ENCODE measurements at places on chromosomes 12 and 14. TPM values are rescaled to one million over a fixed set of nuclear protein-coding genes. Genes with fewer than 3 reads are reported as not detected.

APPL2 gene
- 203 TPM for total RNA-seq

BTBD6 gene
- total RNA-seq, result 67.5 TPM

ESRRB gene
- total RNA-seq, result not detected

AGAP2 gene
- 9.1 TPM for total RNA-seq

IL31 gene
- total RNA-seq, result not detected

TROAP gene
- total RNA-seq, result 28.1 TPM

CHGA gene
- total RNA-seq, result 301 TPM

WNT5B gene
- 0.53 TPM for total RNA-seq

SCN8A gene
- total RNA-seq, result 0.28 TPM

ENO2 gene
- 10.7 TPM for total RNA-seq

TCL1B gene
- total RNA-seq, result not detected

MORN3 gene
- not detected for total RNA-seq

PRR4 gene
- 5.8 TPM for total RNA-seq

IL23A gene
- total RNA-seq, result not detected

KRT82 gene
- not detected for total RNA-seq

MIP gene
- not detected for total RNA-seq

TNS2 gene
- total RNA-seq, result 29.2 TPM

PPP1R1A gene
- 4.1 TPM for total RNA-seq

GRCh38 chr14:99024926-99025325 is 247.1 kb downstream of the BCL11B start:
- DNase-seq, result no peak

DNA sequence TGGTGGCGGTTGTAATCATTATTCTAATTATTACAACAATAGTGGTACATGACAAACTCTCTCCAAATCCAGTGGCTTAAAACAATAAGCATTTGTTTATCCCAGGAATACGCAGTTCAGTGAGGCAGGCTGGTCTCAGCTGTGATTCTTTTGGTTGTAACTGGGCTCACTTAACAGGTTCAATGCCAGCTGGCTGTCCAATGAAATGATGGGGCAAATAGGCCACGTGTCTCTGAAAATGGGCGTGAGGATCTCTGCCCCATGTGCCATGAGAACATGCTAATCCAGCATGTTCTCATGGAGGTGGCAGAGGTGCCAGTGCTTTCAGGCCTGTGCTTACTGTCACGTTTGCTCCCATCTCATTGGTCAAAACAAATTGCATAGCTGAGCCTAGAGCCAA is 73.1 kb upstream of the CLMN start:
- no peak for DNase-seq

DNA sequence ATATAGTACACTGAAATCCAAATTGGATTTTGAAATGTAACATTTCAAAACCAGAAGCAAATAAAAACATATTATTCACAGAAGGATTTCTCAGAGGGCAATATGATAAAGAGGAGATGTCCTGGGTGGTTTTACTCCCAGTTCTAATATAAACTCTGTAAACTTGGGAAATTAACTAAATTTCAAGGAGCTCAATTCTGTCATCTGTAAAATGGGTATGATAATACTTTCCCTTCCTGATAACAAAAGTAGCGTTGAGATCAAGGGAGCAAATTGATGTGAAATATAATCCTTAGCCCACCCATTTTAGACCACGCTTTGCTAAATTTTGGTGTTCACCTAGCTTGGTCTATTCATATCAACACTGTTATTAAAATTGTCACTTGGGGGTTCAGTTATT is 192.5 kb upstream of the BTG1 start:
- no peak for DNase-seq

- DNase-seq, result no peak
These were observed 231.2 kb downstream of the AKAP6 start for GRCh38 chr14:32560209-32560857.

DNA sequence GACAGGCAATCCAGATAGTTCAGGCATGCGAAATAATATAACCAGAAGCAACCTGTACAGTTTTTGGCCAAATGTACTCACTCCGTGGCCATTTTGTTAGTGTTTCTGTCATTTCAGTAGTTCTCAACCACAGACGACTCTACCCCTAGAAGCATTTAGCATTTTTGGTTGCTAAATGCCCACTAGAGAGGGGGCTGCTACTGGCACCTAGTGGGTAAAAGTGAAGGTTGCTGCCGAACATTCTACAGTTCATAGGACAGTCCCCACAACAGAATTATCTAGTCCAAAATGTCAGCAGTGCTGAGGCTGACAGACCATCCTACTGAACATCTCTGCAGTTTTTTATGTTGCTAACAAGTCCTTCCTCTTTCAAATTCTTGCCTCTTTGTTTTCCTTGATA is 107.4 kb downstream of the TSHR start:
- DNase-seq, result no peak

DNA sequence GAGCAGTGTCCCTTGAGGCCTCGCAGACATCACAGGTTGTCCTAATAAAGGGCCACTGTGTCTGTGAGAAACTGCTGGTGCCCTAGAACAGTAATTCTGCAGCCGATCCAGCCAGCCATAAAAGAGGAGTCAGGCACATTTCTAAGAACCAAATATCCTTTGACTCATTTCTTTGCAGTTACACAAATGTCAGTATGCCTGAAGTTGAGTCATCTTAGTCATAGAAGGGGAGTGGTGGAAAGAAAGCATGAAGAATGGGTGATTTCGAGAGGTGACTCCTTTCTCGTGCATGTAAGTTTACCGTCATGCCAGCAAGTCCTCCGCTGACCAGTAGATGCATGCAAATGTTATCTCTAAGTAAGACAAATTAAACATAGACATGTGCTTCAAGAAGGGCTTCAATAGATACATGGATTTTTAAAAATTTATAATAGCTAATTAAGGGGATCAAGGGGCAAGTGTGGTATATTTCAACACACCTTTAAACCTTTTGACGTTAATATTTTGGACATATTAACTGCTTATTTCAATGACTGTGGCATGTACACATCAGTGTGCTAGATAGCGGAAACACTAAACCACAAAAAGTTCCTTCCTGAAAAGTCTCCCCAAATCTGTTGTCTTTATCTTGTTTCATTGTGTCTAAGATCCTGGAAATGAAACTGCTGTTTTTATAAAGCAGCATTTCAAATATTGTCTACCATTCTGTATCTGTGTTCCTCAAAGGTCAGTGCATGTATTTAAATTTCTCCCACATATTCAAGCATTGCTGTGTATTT is 497.4 kb downstream of the NPAS3 start:
- no peak for DNase-seq

DNA sequence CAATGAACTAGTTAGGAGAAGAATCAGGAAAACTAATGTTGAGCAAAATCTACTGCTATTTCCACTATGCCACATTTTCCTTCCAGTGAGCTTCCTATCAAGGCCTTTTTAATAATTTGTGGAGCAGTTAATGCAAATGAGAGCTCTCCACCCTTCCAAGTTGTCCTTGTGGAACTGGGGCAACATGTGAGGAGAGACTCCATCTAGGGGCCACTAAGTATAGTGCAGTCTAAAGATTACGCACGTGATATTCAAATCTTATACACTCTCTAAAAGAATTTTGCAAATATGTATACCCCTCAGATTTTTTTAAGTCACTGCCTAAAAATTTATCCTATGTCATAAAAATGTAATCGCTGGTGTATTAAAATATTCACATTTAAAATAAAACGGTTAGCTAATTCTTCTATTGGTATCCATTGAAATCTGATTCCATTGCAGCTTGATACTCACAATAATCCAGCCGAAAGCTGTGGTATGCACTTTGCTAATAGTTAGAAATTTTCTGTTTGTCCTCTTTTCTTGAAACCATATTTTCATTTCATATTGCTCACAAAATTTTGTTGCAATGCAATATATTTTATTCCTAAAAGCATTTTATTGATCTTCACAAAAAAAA is 100.1 kb downstream of the PAH start:
- DNase-seq, result no peak

DNA sequence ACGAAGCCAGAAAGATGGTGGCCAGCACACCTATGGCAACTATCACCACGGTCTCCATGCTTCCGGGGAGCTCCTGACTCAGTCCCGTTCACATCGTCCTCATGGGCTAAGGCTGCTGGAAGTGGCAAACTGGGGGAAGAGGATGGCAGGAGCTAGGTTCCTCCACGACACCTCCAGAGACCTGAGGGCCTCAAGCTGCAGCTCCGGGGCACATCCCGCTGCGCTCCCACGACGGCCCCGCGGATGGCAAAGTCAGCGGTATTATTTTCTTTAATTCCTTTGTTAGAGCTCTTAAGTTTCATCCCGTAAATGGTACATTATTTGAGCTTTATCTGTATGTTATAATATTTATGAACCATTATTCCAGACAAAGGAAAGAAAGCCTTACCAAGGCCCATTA is 190.5 kb downstream of the DACT1 start:
- DNase-seq, result no peak

GRCh38 chr12:100289038-100289437 is 22.1 kb downstream of the SCYL2 start:
- DNase-seq, result no peak

- DNase-seq, result no peak
These were observed 263.1 kb upstream of the CRY1 start for GRCh38 chr12:107356266-107356936.

GRCh38 chr12:12885096-12885792 is 6.1 kb upstream of the GPRC5A start:
- no peak for DNase-seq

GRCh38 chr12:124391340-124392261 is 96.7 kb downstream of the RFLNA start:
- DNase-seq, result no peak

- DNase-seq, result no peak
These were observed 912.7 kb downstream of the NRXN3 start for GRCh38 chr14:79082883-79083282.

- DNase-seq, result no peak
These were observed 42.5 kb upstream of the OTOGL start for GRCh38 chr12:80056845-80057244.

DNA sequence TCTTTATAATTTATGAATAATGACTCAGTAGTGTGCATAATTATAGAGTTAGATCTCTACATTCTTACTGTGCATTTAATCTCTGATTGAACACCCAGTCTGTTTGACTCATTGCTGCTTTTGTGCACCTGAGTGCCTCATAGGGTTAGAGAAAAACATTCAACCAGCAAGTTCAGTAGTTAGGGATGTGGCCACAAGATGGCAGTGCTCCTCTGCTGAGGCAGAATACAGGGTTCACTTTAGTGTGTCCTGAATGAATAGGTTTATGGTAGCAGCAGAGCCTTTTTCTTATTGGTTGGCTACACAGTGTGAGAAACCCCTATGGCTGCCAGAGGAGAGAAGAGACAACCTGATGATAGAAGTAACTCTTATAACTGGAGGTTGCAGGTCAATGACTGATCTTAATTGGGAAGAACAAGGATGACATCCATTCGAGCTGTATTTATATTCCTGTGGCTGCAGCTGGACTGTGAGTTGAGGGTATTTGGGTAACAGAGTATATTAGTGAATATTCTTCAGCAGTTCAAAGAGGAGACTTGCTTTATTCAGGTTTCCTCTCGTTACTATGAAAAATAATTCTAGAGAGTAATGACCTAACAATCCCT is 194.9 kb upstream of the OR4E1 start:
- DNase-seq, result peak; percentile 60

DNA sequence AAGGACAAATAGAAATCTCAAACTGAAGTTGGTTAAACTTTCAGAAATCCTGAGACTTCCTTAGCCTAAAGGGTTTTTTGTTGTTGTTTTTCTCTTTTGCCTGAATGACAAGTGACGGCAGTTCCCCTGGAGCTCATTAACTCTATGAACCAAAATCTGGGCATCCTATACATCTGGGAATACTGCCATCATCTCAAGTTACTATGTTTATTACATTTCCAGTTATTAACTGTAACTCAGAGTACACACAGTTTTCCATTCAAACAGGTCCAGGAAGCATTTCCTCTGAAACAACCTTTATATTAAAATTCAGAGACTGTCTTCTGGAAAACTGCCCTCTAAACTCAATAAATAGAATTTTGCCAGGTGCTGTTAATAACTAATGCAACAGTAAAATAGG is 55.6 kb upstream of the CDKL1 start:
- no peak for DNase-seq

DNA sequence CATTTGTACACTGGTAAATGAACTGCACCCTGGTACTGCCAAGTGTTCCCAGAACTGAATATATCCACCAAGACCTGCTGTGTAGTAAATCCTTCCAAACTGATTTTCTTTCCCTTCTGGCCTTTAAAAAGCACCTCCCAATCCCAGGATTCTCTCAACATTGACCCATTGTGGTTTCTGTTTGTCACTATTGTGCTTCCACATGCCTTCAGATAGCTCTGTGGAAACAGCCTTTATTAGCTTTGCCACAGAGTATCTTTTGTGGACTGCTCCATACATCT is 949 bp upstream of the KIF21A start:
- DNase-seq, result no peak

GRCh38 chr12:58557171-58557570 is 363.1 kb downstream of the LRIG3 start:
- no peak for DNase-seq

GRCh38 chr12:50013361-50014147 is 11.7 kb downstream of the RACGAP1 start:
- DNase-seq, result no peak

DNA sequence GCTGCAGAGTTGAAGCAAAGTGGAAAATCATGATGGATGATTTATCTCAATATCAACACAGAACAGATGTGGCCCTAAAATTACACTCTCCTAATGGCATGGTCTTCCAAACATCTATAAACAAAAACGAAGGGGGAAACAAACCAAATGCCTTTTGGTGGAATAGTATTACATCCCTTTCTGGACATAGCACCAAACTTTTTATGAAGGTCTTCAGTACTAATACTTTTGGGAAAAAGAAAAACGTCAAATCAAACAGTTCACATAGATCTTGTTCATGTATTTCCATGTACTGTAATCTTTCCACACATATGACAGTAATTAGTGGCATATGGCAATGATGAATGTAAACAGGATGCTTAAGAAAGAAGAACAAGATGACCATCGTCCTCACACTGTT is 22.9 kb upstream of the ANAPC7 start:
- DNase-seq, result no peak

GRCh38 chr14:91947475-91948184 is at the start of gene FBLN5:
TSS of gene FBLN5 (minus strand) at chr14:91947694. CDS start at chr14:91947229, 465 bp downstream.
- peak; percentile 66 for DNase-seq

Measured in Peyer's patch (tissue), 4 donors.